DMS79 treated with DMSO at 0.1 percent for 48 hours (cell line): ENCODE measurements at places on chromosomes 5 and 9.

DNA sequence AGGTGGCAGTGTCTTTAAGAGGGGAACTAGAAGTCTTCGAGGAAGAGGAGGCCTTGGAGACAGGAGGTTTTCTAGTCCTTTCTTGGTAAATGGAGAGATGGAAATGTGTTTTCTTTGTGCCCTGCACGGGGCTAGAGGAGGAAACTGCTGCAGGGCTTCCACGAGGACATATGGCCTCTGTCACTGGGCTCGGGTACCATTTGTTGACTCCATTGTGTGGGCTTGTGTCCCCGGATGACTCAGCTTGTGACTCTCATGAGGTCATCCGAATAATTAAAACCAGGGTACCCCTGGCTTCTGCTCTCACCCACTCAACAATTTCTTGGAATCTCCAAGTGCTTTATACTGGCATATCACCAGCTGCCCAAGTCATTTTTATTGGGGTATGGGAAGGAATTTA, 261.7 kb downstream of the KIF4B start:
- DNase-seq, result no peak

GRCh38 chr9:23542438-23542837, 283.6 kb downstream of the ELAVL2 start:
- no peak for DNase-seq

- no peak for DNase-seq
Observed at GRCh38 chr5:1745796-1746370, 53.8 kb downstream of the MRPL36 start.

GRCh38 chr9:76245518-76245917, 148.7 kb downstream of the RFK start:
- no peak for DNase-seq

DNA sequence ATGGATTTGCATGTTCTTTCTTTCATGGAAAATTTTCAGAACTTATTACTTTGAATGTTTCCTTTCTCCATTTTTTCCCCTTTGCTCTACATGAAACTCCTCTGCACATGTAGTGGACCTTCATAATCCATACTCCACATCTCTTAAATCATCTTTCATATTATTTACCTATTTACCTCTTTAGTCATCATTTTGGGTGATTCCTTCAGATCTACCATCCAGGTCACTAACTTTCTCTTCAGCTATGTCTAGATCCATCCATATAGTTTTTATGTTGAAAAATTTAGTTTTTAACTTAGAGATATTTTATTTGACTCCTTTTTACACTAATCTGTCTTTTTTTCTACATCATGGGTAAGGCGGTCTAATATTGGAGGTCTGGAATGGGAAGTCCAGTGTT, 586.6 kb downstream of the NR2F1-AS1 start:
- no peak for DNase-seq

DNA sequence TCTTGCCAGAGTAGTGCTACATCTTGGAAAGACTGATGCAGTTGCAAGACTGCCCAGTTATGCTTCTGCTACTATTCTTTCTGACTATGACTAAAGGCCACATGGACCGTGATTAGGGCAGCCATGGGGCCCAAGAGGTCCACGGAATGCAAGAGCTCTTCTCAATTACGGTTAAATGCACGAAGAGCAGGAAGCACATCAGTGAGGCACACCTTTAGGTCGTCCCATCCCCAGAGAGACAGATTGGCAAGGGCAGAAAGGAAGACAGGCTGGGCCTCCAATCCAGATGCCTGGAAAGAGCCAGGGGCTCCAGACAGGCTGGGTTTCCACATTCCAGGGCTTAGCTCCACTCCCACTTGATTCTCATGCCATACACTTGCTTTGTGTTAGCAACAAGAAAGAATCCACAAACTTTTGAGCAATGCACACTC, 132.3 kb upstream of the SLIT3 start:
- DNase-seq, result no peak

DNA sequence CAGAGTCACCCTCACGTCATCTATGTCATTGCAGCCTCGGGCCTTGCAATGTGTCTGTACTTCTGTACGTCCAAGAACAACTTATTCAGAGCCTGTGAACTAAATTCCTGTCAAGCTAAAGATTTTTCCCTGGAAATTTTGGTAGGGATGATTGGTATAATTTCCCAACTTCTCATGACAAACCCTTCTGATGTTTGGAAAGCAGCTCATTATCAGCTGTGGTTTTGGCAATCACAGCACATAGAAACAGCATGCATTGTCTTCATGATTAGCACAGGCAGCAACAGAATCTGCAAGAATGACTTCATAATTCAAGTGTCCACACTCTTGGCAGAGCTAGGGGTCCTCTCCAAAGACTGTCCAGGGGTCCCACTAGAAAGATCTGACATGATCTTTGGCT, 49.5 kb downstream of the APBA1 start:
- no peak for DNase-seq

- no peak for DNase-seq
Observed at GRCh38 chr5:56301069-56301468, 67.9 kb upstream of the ANKRD55 start.

DNA sequence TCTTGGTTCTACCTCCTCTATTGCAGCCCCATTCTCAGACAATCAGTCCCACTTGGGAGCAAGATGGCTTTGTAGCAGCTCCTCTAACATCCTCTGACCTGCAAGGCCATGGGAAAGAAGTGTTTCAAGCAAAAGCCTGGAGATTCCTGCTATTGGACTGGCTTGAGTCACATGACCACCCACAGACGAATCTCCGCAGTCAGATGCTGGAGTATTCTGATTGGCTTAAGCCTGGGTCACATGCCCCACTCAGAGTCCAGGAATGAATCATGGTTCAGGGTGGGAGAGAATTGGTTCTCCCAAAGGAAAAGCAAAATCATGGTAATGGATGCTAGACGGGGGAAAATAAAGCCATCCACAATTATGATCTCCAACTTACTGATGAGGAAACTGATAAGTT, 22.6 kb upstream of the LMX1B start:
- no peak for DNase-seq

GRCh38 chr9:68805890-68806517, 101.0 kb downstream of the PIP5K1B start:
- DNase-seq, result peak; percentile 22

DNA sequence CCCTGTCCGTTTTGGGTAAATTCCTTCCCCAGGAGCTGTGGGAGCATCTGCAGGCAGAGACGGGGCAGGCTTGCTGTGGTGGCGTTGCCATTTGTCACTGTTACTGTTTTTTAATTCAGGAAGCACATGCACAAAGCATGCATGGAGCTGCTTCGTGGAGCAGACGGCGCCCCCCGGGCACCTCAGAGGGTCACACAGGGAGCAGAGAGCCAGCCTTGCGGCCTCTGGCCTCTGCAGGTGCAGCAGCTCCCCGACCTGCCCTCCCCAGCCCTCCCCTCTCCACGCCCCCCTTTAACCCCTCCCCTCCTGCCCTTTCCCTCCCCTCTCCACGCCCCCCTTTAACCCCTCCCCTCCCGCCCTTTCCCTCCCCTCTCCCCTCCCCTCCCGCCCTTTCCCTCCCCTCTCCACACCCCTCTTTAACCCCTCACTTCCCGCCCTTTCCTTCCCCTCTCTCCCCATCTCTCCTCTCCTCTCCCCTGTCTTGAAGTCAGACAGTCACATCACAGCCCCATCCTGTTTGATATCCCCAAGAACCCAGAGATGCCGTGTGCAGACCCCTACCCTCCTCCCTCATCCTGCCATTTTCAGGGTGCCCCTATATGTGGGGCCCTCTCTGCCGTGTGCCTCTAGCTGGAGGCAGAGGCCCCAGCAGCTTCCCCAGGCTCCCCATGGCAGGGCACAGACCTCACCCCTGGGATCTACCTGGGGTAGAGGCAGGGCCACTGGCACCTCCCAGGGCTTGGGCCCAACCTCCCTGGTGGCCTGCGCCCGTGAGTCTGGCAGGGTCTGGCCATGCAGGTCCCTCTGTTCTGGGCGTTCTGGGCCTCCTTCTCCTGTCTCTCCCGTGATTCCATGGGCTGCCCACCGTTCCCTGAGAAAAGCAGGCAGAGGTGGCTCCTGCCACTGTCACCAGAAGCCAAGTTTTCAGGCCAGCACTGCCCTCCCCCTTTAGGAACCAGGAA, 29.6 kb upstream of the UBAC1 start:
- DNase-seq, result peak; percentile 19

- DNase-seq, result no peak
Observed at GRCh38 chr5:132181011-132181629, 46.5 kb downstream of the P4HA2 start.

- DNase-seq, result no peak
Observed at GRCh38 chr9:23686257-23686656, 139.8 kb downstream of the ELAVL2 start.

GRCh38 chr9:124218438-124218982, 39.2 kb upstream of the NEK6 start:
- no peak for DNase-seq

GRCh38 chr5:57307516-57307915, 133.7 kb downstream of the GPBP1 start:
- no peak for DNase-seq

- DNase-seq, result no peak
Observed at GRCh38 chr9:131478911-131479310, 23.8 kb upstream of the POMT1 start.

GRCh38 chr5:143261748-143262392, 141.6 kb downstream of the NR3C1 start:
- DNase-seq, result no peak

DNA sequence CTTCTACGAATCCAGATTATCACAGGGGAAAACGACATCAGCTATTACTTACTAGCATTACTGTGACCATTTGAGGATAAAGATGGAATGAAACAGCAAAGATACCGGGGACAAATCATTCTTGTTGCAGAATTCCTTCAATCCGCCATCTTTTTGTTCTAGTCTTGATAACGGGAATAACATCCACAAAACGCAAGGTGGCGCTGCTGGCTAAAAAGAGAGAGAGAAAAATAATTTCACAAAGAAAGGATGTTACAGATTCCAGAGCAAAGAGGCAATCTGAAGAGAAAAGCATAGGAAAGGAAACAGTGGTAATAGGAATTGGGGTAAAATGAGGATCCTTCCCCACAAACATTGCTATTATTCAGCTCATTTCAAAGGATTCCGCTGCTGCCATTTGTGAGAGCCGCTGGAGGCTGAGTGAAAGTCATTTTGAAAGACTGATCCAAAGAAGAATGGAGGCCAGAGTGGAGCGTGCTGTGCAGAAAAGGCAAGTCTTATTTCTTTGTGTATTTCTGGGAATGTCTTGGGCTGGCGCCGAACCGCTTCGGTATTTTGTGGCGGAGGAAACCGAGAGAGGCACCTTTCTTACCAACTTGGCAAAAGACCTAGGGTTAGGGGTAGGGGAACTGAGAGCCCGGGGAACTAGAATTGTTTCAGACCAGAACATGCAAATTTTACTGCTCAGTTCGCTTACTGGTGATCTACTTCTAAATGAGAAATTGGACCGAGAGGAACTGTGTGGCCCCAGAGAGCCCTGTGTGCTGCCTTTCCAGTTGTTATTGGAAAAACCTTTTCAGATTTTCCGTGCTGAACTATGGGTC, at the start of gene PCDHB7:
TSS of gene PCDHB7 (plus strand) at position 264 of the 824 bp plus-strand sequence. CDS start at position 456, 192 bp downstream.
- DNase-seq, result no peak

DNA sequence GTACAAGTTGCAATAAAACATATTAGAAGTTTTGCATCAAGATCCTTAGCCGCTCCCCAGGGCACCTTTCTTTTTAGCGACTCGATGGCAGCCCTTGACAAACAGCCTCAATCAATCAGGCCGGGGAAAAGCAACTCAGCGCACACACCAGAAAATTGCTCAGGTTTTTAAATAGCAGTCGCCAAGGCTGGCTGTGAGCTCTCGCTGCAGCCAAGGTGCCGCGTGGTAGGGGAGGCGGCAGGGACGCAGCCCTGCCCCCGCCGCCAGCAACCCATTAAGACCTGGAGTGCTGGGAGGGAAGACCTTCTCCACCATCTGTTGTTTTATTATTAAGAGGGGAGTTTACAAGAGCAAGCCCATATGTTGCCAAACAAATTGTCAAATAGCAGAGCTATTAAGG, 22.6 kb downstream of the ASS1 start:
- peak; percentile 88 for DNase-seq

DNA sequence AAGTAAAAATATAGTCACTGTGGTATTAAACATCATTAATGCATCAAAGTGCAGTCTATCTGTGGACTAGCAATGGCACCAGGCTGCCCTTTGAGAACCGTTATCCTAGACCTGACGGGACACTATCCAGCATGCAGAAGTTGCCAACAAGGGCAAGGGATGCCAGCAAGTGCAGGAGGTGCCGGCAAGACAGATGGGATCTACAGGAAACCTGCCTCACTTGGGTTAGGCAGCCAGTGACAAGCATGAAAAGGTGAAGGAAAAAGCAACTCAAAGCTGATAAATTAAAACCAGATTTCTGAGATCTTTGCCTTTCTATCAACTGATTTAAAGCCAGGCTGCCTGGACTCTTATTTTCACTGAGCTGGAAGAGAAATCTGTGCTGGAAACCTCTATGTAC, 315.2 kb upstream of the PDE4D start:
- DNase-seq, result no peak

DNA sequence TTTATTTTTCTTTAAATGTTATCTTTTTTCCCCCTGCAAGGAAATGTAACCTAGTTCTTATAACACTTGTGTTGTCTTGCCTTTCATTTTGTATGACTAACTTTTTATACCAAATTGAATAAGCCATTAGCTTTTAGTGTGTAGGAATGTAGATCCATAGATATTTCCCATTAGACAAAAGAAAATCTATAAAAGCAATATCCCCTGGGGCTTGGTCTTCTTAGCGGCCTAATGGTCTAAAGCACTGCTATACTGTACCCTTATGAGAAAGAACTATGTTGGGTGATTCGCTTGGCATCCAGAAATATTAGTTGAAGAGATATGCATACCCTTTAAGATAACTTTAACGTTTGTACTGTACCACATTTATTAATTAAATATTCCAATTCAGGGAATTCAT, 289.2 kb downstream of the CCDC171 start:
- no peak for DNase-seq

- DNase-seq, result no peak
Observed at GRCh38 chr5:97009921-97010320, 74.0 kb downstream of the LNPEP start.

DNA sequence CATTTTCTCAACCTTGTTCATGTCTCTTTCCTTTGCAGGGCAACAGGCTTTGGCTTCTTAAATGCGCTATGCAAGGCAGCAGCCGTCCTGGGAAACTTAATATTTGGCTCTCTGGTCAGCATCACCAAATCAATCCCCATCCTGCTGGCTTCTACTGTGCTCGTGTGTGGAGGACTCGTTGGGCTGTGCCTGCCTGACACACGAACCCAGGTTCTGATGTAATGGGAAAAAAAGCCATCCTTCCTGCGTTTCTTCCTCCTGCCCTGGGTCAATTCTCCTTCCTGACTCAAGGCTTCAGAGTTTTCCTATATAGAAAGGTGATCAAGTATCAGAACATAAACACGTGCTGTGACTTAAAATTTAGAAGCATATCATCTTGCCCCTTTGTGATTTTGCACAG, 77.8 kb upstream of the IQGAP2 start:
- DNase-seq, result no peak

GRCh38 chr9:120110520-120110919, 469.4 kb downstream of the CDK5RAP2 start:
- no peak for DNase-seq

- DNase-seq, result no peak
Observed at GRCh38 chr5:173910215-173910614, 22.1 kb downstream of the CPEB4 start.

- DNase-seq, result no peak
Observed at GRCh38 chr5:168140241-168140640, 151.2 kb upstream of the WWC1 start.
